ENCODE measurements at places on chromosomes 4 and X.

- DNase-seq: no peak
These were observed 5.0 kb downstream of the GTPBP6 start for GRCh38 chrX:313546-313945.

DNA sequence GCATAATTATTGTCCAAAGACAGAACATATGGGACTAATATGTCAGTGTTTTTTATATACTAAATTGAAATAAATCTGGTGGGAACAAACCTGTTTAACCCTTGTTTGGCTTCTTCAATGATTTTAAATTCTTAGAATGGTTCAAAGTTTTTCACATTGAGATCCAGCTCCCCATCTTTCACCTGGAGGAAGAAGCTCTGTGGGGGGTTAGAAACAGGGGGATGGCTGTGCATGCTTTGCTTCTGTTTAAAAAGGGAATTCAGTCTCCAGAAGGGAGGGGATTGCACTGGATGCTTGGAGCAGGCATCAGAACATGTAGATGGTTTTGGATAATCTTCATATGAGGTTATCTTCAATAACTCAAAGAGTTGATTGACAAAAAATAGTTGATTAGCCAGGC lies 72.1 kb downstream of the GALNT7 start:
- DNase-seq: no peak

DNA sequence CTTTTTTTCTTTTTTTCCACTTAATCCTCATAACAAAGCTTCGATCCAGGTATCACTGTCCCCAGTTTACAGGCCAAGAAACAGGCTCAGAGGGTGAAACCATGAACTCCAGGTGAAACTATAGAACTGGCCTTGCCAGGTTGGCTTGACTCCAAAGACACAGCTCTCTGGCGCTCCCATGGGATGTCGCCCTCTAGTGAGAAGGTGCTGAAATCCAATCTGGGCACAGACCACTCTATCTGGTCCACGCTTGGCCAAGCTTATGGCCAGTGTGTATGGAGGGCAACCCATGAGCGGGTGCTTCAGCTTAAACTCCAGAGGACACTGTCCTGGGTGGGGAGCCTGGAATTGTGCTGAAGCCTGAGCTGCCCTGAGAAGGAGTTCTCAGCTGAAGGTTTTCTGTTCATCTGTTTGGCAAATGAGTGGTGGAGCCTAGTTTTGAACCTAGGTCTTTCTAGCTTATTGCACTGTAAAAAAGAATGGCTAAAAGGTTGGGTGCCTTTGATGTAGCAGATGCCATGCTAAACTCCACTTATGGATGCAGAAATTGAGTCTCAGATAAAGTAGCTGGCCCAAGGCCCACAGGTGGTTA lies 70.5 kb downstream of the SEL1L3 start:
- peak; percentile 10 for DNase-seq

DNA sequence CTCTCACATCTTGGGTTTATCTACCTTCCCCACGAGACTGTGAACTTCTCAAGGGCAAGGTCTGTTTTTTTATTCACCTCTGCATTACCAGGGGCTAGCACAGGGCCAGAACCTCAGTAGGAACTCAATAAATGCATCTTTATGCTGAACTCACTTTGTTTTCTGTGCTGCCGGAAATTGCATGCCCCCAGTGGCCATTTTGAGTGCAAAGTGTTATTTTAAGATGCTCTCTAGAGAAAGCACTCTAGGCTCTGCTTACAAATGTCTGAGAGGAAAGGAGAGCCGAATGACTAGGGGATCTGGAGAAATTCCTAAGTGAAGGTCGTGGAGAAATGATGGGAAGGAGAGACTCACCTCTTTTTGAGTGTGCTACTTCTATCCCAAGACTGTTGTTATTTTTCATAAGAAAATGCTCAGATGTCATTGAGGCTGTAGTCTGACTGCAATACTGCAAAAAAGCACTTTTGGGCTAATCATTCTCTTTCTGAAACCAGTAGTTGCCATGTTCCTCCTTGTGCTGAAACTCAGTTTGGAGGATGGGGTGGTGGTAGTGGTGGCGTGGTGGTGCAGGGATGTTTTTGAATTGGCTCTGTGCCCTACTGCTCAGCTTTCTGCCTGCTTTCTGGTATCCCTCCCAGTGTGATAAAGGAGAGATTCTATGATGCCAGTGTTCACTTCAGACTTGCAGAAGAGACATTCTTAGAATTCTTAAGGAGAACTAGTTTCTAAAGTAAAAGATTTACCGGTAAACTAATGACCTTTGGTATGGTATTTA lies 41.3 kb downstream of the DOCK11 start:
- peak; percentile 18 for DNase-seq

- no peak for DNase-seq
These were observed 173.9 kb upstream of the PGRMC2 start for GRCh38 chr4:128461291-128462102.
